Midbrain (tissue), 1 donor: ENCODE measurements at places on chromosomes 7 and 10.

GRCh38 chr10:43774234-43774769 is 125.6 kb upstream of the ZNF32 start:
- DNase-seq = no peak

DNA sequence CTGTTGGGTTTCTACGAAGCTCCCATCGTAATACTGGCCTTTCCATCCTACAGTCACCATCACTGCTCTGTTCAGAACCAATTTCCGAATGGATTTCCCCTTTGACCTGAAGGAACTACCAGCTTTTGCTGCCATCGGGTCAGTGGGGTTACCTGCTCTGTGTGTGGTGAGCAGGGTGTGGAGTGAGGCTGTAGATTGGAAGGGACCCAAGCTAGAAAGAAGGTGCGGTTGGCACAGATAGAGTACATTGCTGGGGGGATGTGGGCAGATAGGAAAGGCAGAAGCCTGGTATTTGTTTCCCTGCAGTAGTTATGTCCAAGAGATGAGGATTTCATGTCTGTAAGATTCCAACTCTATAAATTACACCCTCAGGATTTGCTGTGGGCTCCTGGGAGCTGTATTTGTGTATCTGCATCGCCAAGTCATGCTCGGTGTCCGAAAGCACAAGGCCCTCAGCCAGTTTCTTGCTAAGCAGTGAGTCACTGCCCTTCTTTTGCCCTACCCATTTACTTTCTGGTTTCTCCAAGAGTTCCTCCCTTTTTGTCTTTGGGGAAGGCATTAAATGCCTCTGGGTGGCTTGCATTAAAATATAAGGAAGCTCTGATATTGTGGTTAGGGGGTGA is 15.4 kb downstream of the CLCN1 start:
- DNase-seq = no peak

GRCh38 chr10:110613341-110613995 is 30.7 kb upstream of the RBM20 start:
- DNase-seq = no peak

- no peak for DNase-seq
Measured at GRCh38 chr7:2544541-2545188, 10.7 kb downstream of the BRAT1 start.

DNA sequence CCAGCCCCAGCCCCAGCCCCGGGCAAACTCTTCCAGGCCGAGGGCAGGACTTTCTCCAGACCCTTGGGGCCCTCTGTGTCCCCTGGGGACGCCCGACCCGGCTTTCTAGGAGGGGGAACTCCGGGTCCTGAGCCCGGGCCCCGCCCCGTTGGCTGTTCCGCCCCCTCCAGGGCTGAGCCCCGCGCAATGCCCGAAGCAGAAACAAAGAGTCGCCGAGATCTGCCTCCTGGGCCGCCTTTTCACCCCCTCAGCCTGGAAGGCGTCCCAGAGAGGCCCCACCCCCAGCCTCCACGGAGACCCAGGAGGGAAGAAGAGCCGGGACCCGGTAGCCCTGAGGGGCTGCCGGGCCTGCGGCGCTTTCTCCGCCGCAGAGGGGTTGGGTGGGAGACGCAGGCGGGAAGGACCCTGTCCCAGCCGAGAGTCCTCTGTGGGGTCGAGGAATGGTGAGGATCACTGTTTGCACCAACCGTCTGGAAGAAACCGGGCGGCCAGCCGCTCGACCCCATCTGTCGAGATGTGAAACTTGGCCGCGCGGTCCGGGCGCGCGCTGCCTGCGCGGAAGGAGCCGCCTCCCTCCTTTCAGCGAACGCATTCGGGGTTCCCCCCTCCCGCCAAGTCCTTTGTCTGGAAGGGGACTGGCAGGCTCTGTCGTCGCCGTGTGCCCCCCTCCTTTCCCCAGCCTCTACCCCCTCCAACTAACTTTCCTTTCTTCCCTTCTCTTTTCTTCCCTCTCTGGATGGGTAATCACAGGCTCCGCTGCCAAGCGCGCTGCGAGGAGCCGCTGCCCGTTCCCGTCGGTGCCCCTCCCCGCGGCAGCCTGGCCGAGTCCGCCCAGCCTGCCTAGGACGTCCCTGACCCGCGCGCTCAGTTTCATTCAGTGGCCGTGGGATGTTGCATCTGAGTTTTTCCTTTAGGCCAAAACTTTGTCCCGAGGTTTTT is 10.2 kb downstream of the EN2 start:
- DNase-seq = no peak

DNA sequence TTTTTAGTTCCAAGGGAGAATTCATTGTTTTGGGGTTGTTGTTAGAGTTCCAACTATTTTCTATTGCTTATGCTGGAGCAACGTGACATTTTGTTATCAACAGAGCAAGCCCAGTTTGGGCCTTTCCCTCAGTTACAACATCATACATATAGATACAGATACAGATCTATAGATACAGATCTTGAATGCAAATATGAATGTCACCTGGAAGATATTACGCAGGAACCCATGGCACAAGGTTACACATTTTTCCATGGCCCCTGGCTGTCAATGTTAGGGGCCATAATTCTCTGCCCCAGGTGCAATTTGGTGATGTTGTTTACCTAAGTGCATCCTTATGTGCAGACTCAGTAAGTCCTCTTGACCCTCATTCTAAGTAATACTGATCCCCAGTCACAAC is 3.6 kb upstream of the PODXL start:
- DNase-seq = no peak

- no peak for DNase-seq
Measured at GRCh38 chr7:44280636-44280992, 44.8 kb downstream of the CAMK2B start.

DNA sequence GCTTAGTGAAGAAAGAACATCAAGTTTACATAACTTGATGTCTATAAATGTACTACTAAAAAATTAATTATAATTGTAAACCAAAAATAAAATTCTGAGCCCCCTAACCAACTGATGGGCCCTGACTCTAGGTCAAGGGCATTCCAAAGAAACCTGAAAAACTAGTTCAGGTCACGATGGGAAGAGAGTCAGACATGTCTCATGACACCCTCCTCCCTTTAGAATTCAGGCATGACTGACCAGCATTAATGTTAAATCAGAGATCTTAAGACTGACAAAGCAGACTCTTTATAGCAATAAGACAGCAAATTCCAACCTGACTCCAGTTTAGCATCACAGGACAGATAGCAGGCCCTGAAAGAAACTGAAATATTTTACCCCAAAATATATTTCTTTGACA is 21.6 kb upstream of the OTUD1 start:
- no peak for DNase-seq

- DNase-seq = peak; percentile 6
Measured at GRCh38 chr7:2719007-2719406, 31.0 kb downstream of the AMZ1 start.

DNA sequence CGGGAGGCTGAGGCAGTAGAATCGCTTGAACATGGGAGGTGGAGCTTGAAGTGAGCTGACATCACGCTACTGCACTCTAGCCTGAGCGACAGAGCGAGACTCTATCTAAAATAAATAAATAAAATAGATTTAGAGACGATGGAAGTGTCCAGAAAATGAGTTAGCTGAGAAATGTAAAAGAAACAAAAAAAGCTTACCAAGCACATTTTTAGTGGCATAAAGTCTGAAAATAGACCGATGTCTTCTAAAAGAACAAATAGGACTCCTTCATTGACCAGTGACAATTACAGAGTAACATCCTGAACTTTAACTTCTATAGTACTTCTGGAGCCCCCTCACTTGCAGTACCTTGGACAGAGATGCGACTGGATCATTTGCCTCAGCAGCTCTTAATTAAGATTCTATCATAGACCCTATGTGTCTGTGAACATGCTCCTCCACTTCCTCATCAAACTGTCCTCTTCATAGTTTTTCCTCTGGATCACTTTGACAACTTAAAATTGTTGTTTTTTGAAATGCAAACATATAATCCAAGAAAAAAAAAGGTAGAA is 25.2 kb upstream of the SRPK2 start:
- no peak for DNase-seq

DNA sequence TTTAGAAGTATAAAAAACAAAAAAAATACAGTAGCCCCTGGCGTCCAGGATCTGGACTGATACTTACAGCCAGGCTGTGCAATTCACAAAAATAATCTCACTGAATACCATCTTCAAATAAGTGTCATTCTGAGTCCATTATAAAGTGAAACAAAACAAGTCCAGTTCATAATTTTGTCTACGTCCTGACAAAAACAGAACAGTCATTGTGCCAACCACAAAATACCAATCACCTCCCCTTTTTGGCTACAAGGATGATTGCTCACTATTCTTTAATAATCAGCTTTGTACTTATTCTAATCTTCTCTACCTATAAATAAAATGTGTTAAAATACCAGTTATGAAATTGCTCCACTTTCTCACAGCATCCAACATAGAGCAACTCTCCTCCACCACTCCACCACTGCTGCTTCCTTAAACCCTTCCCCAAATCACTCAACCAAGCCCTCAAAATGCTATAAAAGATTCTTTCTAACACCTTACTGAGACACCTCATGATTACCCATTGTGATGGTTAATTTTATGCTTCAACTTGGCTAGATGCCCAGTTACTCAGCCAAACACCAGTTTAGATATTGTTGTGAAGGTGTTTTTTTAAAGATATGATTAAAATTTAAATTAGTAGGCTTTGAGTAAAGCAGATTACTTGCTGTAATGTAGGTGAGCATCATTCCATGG is 479.8 kb upstream of the SEMA3A start:
- no peak for DNase-seq

- peak; percentile 76 for DNase-seq
Measured at GRCh38 chr10:35195361-35196306, 69.0 kb downstream of the CREM start.

- no peak for DNase-seq
Measured at GRCh38 chr7:117124591-117125220, 171.4 kb downstream of the ST7 start.

DNA sequence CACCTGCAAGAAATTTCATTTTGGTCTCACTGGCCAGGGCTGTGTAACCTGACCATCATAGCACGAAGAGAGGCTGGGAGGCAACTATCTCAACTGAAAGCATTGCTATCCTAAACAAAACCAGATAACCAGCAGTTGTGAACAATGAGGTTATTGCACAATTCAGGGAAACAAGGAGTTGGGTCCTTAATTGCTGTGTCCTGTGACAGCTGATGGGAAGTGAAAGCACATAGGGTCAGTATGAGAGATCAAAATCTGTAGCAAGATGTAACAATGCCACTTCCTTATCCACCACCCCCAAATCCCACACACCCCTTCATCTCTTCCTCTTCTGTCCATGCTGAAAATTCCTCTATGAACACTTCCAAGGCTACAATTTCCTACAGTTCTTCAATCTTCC is 80.2 kb downstream of the HTR7 start:
- DNase-seq = no peak

DNA sequence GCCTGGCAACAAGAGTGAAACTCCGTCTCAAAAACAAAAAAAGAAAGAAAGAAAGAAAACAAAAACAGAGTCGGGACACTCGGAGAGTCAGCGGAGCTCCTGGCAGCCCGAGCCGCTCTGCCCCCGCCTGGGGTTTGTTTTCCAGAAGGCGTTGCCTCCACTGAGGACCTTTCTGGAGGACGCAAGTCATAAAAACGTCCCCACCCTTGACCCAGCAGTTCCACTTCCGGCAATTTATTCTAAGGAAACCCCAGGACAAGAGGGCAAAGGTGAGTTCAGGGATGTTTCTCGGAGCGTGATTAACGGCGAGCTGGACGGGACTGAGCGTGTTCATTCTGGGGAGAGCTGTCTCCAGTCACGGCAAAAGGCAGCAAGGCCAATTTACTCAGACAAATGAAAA is 27.0 kb upstream of the SUN1 start:
- DNase-seq = no peak

DNA sequence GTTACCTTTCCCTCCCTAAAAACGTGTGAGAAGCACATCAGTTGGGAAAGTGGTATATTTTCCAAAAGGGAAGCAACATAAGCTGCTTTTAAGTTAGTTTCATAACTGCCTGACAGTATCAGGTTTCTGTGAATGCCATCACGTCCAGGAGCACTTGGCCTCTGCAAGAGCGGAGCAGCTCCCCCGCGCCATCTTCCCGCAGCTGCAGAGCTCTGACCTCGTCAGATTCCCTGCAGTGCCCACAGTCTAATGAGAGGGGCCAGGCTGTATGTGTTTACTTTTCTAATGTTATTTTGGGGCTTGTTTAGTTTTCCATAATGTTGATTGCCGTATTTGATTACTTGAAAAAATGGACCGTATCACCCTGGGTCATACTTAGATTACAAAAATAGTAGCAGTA is 74.2 kb downstream of the MGMT start:
- no peak for DNase-seq

DNA sequence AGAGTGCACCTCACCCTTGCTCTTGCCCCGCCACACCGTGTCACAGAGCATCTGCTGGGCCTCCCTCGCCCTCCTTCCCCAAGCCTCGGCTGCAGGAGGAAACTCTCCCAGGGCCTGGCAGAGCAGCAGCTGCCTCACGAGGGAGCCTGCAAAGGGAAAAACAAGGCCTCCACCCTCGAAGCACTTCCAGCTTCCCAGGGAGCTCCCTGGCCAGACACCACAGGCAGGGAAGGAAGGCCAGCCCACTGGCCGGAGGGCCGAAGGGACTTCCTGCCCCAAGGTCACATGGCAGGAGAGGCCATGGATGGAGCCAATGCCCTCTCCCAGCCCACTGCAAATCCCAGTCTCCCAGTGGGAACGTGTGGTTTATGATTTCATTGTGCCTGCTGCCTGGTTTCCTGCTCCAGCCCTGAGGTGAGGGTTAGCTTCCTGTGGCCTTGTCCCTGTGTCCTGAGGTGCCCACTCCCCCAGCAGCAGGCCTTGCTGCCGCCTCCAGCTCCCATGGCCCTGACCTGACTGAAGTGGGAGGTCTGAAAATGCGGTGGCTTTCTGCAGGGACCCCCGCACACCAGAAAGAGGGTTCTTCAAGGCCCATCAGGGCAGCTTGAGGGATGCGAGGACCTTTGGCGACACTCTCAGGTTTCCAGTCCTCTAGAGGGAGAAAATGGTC is 100.5 kb upstream of the PPIF start:
- peak; percentile 77 for DNase-seq

DNA sequence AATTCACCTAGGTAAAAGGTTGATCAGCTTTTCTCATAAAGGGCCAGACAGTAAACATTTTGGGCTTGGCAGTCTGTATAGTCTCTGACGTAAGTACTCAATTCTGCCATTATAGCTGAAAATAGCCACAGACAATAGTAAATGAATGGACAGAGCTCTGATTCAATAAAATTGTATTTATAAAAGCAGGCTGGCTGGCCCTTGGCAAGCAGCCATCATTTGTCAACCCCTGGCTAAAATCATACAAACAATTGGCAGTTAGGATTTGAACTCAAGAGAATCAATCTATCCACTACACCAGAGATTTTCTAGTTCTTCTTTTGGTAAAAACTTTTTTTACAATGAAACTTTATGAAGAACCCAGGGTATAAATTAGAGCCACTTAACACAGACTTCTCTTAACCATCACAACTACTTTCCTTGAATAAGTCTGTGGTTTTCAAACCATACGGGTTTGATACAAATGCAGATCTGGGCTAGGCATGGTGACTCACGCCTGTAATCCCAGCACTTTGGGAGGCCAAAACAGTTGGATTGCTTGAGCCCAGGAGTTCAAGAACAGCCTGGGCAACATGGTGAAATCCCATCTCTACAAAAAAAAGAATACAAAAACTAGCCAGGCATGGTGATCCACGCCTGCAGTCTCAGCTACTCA is 124.5 kb downstream of the SLC16A9 start:
- peak; percentile 78 for DNase-seq

GRCh38 chr7:8260871-8261694 is 884 bp downstream of the ICA1 start:
- DNase-seq = no peak
